WTC11 (cell line): ENCODE measurements at places on chromosomes 5 and 9.
A peak's percentile ranks its signal among the peaks of the same experiment; 100 is the strongest.

GRCh38 chr9:112378328-112379176 is 1.4 kb upstream of the HSDL2 start:
- H3K36me3 ChIP-seq = peaks cover 6% of the 10 kb centered on the region
- H3K4me3 ChIP-seq = peak overlapping the region; percentile 90
- peaks cover 29% of the 10 kb centered on the region for H3K4me1 ChIP-seq

DNA sequence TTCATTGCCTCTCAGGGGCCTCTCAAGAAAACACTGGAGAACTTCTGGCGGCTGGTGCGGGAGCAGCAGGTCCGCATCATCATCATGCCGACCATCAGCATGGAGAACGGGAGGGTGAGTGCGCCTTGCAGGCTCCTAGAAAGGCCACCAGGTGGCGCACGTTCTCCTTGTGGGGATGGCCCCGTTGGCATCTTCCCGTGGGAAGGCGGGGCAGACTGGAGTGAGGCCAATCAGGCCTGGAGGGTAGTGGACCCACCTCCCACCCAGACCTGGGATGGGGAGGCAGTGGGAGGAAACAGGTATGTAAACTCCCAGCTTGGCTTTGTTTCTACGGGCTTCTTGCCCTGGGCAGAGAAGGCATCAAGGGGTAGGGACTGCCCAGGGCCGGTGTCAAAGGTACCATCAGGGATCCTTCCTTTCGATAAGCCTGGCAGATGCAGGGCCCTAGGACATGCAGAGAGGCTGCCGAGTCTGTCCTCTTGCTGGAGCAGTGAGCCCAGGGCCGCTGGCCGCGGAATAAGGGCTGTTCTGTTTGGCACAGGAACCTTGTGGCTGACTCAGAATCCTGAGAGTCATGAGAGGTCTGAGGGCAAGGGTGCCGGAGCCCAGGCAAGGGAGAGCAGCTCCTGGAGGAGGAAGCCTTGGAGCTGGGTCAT is 18.9 kb upstream of the SPTLC1 start:
- no peak overlapping the region for H3K27ac ChIP-seq
- peaks cover 12% of the 10 kb centered on the region for H3K27me3 ChIP-seq
- H3K4me1 ChIP-seq = peaks cover 7% of the 10 kb centered on the region
- H3K4me3 ChIP-seq = peak overlapping the region; percentile 50
- peak; percentile 93 for DNase-seq
- no peaks in the 10 kb centered on the region for H3K36me3 ChIP-seq

DNA sequence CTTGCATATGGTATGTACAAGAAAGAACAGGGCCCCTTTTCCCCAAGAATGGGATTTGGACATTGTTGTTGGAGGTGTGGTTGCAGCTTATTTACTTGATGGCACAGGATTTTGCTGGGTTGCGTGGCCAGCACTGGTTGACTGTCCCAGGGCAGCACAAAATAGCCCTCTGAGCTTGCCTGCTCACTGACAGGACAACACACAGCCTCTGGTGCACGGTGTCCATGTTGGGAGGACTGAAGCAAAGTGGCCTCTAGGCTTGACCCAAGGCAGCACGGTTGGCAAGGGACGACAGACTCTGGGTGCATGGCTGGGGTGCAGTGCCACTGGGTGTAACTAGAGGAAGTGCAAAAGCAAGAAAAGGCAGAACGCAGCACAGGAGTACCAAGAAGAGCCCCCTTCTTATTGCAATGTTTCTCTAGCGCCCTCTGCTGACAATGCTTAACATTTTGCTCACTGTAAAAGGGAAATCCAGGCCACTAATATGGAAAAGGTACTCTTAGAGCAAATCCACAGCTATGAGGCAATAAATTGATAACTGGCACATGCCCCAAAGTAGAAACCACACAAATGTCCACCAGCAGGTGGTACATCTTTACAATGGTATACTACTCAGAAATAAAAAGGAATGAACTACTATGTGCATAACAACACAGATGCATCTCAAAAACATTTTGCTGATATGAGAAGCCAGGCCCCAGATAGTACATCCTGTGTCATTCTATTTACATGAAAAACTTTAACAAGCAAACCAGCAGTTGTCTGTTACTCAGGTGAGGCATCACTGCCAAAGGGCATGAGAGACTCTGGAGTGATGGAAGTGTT is 47.4 kb upstream of the BARX1 start:
- H3K27ac ChIP-seq = no peak overlapping the region
- DNase-seq = peak; percentile 56
- H3K4me3 ChIP-seq = no peak overlapping the region
- H3K36me3 ChIP-seq = no peaks in the 10 kb centered on the region
- H3K4me1 ChIP-seq = 0 out of 2 replicates have a peak, but pooled peaks cover 2% of the 10 kb centered on the region

DNA sequence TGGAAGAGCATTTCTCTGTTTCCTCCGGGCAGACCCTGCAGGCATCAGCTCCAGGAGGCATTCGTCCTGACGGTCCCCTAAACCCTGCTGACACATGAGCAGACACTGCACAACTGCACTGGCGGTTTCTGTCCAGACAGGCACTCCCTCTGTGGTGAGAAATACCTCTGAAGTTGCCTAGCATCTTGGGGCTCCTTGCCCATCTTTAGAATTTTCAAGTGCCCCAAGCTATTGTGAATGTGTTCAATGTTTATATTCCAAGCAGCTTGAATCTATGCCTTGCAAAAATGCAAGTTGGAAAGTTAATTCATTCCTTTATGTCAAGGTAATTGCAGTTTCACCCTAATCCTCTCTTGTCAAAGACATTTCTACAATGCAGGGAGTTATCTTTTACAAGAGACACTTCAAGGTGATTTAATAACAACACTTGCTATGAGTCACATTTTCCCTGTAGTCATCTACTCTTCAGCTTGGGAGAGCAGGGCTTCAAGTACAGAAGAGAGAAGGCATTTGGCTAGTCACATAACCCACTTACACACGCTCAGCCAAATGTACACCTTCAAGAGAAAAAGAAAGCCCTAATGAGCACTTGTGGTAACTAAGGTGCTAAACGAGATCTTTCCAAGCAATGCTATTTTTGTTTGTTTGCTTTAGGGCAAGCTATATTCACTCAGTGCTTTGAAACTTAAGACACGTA is 302.5 kb downstream of the MLLT3 start:
- H3K27me3 ChIP-seq = peaks cover 4% of the 10 kb centered on the region
- no peak overlapping the region for H3K4me3 ChIP-seq
- H3K36me3 ChIP-seq = peaks cover 5% of the 10 kb centered on the region; the same call in 1 of the 2 replicates
- DNase-seq = no peak
- no peak overlapping the region for H3K27ac ChIP-seq

- DNase-seq = no peak
- H3K4me1 ChIP-seq = 0 out of 2 replicates have a peak, but pooled peaks cover 10% of the 10 kb centered on the region
- no peak overlapping the region for H3K27ac ChIP-seq
- no peaks in the 10 kb centered on the region for H3K36me3 ChIP-seq
- H3K4me3 ChIP-seq = no peak overlapping the region
Measured at GRCh38 chr9:18485714-18486113, 11.8 kb downstream of the ADAMTSL1 start.

- peaks cover 6% of the 10 kb centered on the region for H3K27me3 ChIP-seq
- no peak overlapping the region for H3K4me3 ChIP-seq
- no peak overlapping the region for H3K27ac ChIP-seq
- DNase-seq = no peak
Measured at GRCh38 chr9:114784721-114785279, 21.0 kb downstream of the TNFSF15 start.

DNA sequence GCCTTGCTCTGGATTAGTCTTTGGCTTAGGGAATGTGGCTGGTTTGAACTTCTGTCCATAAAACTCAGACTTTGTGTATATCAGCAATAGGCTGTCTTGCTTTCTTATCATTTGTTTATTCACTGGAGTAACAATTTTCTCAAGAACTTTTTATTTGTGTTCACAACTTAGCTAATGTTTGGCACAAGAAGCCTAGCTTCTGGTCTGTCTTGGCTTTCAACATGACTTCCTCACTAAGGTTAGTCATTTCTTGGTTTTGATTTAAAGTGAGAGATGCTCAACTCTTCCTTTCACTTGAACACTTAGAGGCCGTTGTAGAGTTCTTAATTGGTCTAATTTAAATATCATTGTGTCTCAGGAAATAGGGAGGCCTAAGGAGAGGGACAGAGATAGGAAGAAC is 4.9 kb downstream of the FBXO38 start:
- no peaks in the 10 kb centered on the region for H3K27me3 ChIP-seq
- H3K27ac ChIP-seq = no peak overlapping the region
- peaks cover 48% of the 10 kb centered on the region for H3K4me1 ChIP-seq
- peaks cover 5% of the 10 kb centered on the region; the same call in 1 of the 2 replicates for H3K36me3 ChIP-seq

GRCh38 chr5:155485386-155485785 is 471.8 kb downstream of the KIF4B start:
- H3K36me3 ChIP-seq = no peaks in the 10 kb centered on the region
- no peak overlapping the region for H3K4me3 ChIP-seq
- no peaks in the 10 kb centered on the region for H3K27me3 ChIP-seq

GRCh38 chr9:132457504-132458236 is 47.7 kb downstream of the CFAP77 start:
- H3K4me3 ChIP-seq = no peak overlapping the region
- H3K27ac ChIP-seq = no peak overlapping the region
- no peaks in the 10 kb centered on the region; the same call in 1 of the 2 replicates for H3K27me3 ChIP-seq
- no peaks in the 10 kb centered on the region for H3K4me1 ChIP-seq
- DNase-seq = no peak
- no peaks in the 10 kb centered on the region for H3K36me3 ChIP-seq

DNA sequence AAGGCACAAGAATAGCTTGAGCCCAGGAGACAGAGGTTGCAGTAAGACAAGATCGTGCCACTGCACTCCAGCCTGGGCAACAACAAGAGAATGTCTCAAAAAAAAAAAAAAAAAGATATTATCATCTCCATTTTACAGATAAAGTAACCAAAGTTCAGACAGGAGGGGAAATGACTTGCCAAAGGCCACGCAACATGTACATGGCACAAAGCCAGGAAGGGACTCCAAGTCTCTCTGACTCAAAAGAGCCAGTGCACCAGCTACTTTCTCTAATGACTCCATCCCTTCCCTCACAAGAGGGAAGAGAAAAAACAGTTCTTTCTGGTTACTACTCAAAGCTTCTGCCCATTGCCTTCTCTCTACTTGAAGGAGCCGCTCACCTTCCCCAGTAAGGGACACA is 34.1 kb downstream of the SIL1 start:
- H3K4me1 ChIP-seq = peaks cover 33% of the 10 kb centered on the region
- DNase-seq = no peak
- H3K27ac ChIP-seq = no peak overlapping the region
- no peak overlapping the region for H3K4me3 ChIP-seq

DNA sequence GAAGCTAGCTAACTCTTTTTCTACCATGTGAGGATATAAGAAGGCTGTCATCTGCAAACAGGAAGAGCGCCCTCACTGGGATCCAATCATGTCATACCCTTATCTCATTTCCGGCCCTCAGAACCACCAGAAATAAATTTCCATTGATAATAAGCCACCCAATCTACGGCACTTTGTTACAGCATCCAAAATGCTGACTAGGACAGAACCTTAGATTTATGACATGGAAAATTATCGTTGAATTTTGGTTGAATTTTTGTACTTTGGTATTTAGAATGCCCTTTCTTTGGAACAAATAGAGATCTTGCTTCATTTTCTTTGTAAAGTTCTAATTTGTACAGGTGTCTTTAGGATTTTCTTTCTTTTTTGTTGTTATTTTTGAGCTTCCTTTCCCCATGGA is 53.3 kb upstream of the CYLC2 start:
- no peak overlapping the region for H3K27ac ChIP-seq
- peaks cover 5% of the 10 kb centered on the region for H3K4me1 ChIP-seq
- peaks cover 10% of the 10 kb centered on the region for H3K36me3 ChIP-seq
- no peaks in the 10 kb centered on the region for H3K27me3 ChIP-seq

- DNase-seq = no peak
- H3K4me1 ChIP-seq = no peaks in the 10 kb centered on the region
- no peaks in the 10 kb centered on the region; the same call in 1 of the 2 replicates for H3K27me3 ChIP-seq
- no peak overlapping the region for H3K4me3 ChIP-seq
- no peak overlapping the region for H3K27ac ChIP-seq
- peaks cover 23% of the 10 kb centered on the region for H3K36me3 ChIP-seq
Measured at GRCh38 chr5:124522992-124523391, 223.4 kb downstream of the ZNF608 start.

DNA sequence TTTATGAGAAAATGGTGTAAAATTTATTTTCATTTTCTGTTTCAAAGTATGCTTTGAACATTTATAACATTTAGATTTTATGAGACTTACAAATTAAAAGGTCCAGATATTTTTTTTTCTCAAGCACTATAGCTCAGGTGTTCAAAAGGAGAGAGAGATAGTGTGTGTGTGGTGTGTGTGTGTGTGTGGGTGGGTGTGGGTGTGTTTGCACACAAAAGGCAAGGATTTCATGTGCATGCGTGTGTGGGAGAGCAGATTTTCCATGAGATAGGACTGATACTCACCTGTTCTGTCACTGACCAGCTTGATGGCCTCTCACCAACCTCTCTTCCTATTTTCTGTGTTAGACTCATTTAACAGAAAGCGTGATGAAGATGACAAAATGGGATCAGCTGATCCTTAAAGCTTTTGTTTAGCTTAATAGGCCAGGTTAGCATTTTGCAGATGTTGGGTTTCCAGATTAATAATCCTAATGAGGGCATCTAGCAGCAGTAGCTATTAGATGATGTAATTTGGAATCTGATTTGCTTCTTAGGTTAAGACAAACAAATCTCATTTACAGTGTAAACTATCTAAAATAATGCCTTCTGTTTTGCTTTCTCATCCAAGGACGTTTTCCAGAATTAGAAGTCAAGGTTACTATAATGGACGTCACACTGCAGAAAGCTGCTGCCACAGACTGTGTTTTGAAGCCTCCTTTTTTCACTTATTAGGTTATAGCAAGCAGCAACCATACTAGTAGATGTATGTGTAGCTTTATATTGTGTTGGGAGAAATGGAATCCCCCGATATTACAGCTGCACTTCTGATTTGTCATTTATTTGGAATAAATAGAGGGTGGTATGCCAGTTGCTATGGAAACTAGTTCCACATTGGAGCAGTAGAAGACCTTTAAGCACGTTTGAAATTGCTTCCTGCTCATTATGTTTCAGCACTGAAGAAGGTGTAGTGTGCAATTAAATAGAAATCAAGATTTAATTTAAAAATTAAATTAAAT is 355.6 kb downstream of the TAF11L14 start:
- DNase-seq = no peak
- H3K4me3 ChIP-seq = no peak overlapping the region
- peaks cover 6% of the 10 kb centered on the region; the same call in 1 of the 2 replicates for H3K4me1 ChIP-seq
- H3K36me3 ChIP-seq = no peaks in the 10 kb centered on the region
- no peak overlapping the region for H3K27ac ChIP-seq
- H3K27me3 ChIP-seq = no peaks in the 10 kb centered on the region
